ENCODE measurements at places on chromosomes 7 and 10.

DNA sequence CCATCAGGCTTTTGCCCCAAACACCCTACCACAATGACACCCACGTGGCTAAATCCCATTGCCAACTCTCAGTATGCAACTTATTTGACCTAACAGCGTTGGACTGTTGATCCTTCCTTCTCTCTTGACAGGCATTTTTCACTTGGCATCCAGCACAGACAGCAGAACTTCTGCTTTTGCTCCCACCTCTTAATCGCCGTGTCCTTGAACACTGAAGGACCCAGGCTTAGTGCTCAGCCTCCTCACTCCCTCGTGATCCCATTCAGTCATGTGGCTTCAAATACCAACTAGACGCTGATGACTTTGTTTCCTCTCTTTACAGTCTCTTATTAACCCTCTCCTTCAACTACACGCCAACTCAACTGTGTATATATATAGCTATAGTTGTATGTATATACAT is 25.0 kb downstream of the ZFAND2A start:
- DNase-seq, result no peak

DNA sequence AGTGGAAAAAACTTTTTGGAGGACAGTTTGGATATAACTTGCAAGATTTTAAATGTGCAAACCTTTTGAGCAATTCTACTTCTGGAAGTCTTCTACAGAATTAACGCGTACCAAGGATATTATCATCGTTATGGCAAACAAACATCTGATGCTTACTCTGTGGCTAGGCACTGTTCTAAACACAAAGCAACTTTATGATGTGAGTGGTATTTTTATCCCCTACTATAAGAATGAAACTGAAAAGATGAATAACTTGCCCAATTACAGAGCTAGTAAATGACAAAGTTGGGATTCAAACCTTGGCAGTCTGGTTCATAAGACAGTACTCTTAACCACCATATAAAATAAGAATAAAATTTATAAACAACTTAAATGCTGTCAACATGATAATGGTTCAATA is 15.8 kb downstream of the ASZ1 start:
- no peak for DNase-seq

DNA sequence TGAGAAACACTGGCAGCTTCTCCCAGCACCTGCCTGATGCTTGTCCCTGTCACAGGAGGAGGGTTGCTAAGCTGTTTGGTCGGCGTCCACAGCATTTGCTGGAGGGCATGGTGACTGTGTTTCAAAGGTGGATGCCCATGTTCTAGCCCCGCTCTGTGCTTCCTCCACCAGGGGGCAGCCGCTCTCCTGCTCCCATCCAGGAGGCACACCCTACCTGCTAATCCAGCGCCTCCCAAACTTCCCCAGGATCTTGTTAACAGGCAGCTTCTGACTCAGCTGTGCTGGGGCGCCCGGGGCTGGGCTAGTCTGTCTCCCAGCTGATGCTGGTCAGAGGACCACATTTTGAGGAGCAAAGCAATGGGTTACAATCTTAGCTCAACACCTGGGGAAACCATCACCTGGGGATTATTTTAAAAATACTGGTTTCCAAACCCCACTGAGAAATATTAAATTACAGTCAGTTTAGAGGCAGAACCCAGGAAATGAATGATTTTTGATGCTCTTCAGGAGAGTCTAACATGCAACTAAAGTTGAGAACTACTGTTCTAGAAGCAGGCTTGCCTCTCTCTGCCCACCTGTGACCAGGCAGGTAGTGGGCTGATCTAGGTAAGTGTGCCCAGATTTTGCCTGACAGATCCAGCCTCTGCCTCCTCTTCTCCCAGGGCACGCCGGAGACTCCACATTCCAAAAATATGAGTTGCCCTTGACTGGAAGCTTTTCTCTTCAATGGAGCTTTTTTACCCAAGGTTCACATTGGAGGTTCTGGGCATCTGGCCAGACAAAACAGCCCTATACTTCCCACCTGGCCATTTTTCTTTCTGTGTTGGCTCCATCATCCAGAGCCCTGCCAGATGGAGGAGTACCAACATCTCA is 92.7 kb upstream of the GPR26 start:
- no peak for DNase-seq

GRCh38 chr7:76217942-76218566 is 16.4 kb downstream of the SRRM3 start:
- no peak for DNase-seq

- DNase-seq, result no peak
Observed at GRCh38 chr10:91517394-91517793, 107.2 kb downstream of the HECTD2 start.

GRCh38 chr7:29988424-29989256 is 961 bp downstream of the SCRN1 start:
- DNase-seq, result peak; percentile 14

GRCh38 chr10:132714986-132715775 is 70.8 kb downstream of the NKX6-2 start:
- DNase-seq, result no peak

GRCh38 chr7:100170101-100170897 is 1.9 kb upstream of the GAL3ST4 start:
- no peak for DNase-seq

- no peak for DNase-seq
Observed at GRCh38 chr10:23676296-23676695, 237.4 kb downstream of the OTUD1 start.

DNA sequence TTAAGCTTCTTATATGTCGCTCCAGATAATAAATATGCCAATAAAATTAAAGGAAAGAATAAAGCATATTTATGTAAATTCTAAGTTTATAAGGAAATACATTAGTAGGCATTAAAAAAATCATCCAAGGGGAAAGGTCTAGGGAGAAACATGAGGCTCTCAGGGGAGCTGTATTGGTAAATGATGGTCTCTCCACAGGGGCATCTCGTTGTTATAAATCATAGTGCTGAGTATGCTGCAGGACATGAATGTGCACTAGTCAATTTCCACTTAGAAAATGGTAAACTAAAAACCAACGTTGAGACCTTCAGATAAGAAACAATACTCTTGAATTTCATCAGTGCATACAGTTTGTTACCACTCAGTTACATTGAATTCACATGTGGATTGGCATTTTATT is 194.0 kb upstream of the AHR start:
- DNase-seq, result no peak

- no peak for DNase-seq
Observed at GRCh38 chr7:35804231-35804970, 3.5 kb downstream of the SEPTIN7 start.

DNA sequence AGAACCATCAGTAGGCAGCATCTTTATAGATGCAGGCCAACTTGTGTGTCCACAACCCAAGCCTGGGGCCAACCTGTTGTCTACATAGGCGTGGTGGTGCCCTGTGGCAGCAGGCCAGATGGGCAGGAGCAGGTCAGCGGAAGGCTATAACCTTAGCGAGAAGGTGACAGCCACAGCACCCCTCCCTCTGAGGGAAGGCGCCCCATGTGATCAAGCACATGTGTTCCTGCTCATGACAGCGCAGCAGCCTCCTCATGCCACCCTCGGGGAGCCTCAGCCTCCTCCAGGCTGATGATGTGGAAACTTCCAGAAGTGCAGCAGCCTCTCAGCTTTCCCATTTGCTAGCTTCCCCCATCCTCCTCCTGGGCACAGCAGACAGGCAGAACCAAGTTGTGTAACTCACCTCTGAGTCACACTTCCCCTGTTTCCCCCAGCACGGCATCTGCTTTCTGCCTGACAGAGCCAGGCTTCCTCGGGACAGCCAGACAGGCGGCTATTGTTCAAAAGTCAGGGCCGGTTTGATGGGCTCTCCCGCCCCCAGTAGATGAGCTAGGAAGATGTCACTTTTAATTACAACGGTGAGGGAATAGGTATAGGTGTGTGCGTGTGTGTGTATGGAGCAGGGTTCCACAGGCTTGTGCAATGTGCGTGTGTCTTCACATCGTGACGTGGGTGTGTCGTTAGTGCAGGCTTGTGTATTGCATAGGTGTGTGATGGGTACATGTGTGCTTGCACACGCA is 312.0 kb upstream of the ZMIZ1 start:
- DNase-seq, result peak; percentile 17

GRCh38 chr10:113269333-113269732 is 283.5 kb upstream of the HABP2 start:
- DNase-seq, result no peak

DNA sequence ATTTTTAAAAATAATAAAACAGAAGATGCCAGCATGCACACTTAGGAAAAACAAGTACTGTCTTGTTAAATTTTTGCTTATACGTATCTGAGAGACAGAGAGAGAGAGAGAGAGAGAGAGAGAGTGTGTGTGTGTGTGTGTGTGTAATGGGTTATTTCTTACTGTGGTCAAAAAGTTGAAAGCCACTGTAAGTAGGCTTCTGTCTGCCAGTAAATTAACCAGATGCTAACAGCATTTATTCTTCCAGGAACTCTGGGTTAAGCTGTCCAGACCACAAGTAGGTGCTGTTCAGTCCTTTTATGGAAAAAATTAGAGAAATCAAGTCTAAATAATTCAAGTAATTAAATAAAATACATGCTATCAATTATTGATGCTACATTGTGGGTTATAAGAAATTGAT is 39.7 kb downstream of the RNF32 start:
- DNase-seq, result no peak

DNA sequence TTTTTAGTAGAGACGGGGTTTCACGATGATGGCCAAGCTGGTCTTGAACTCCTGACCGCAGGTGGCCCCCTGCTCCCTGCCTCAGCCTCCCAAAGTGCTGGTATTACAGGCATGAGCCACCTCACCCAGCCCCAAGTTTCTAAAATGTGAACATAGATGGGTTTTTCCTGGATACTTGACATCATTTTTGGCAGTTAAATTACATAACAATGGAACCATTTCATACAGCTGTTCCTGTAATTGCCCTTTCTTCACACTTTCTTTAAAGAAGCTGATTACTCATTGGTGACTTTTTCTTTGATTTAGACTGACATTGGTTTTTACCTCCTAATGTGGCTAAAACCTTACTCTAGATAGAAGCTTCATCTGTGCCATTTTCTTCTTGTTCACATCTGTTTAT is 5.9 kb downstream of the ZKSCAN1 start:
- DNase-seq, result no peak

DNA sequence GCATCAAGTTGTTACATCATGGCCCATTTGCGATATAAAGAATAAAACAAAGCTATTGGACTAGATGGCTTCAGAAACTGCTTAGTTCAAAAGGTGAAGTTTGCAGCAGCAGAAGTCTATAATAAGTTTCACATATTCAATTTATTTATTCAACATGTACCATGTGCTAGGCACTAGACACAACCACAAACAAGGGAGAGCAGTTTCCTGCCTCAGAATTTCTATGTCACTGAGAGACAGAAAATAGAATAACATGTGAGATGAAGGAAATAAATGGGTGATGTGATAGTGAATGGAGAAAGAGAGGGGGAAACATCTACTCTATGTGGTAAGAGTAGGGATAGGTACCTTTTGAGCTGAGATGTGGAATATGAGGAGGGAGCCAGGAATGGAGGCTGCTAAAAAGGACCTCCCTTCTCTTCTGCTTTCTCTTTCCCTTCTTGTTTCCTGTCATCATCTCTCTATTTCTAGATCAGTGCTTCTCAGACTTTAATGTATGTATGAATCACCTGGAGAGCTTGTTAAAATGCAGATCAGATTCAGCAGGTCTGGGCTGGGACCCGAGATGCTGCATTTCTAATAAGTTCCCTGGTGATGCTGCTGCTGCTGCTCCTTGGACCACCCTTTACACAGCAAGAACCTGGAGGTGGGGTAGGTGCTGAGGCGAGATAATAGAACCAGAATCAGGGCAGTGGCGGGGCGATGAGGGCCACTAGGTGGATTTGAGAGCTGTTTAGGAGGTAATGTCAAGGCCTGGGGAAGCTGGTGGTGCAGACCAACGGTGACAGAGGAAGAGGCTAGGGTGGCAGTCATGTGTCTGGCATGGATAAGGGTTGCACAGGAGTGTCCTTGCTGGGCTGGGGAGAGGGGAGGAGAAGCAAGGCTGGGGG is 13.7 kb upstream of the INMT start:
- peak; percentile 27 for DNase-seq

- no peak for DNase-seq
Observed at GRCh38 chr10:33947544-33947943, 613.1 kb upstream of the NRP1 start.

GRCh38 chr7:139682136-139683013 is 95.4 kb downstream of the HIPK2 start:
- no peak for DNase-seq

DNA sequence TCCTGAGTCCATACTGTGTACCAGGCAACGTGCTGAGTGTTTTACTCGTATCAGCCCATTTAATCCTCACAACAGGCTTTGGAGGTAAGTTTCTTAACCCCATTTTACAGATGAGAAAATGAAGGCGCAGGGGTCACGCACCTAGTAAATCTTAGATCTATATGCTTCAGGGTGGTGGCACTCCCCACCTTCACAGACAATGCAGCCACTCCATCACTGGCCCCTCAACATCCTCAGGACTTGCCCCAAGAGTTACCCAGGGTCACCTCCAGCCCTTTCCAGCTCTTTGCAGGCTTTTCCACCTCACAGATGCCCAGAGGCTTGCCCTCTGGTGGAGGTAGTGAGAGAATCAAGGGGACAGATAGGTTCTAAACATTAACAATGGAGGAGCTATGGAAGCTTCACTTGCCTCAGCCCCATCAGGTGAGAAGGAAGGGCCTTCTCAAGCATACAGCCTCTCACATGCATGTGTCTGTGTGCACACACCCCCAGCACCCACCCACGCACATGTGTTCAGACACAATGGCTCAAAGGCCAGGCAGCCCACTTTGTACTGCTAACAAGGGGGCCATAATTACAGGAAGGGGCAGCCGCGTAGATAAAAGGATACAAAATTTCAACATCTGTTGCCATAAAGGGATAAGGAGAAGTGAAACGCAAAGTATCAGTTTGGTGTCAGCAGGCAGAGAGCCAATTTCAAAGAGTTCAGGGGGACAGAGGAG is 29.1 kb downstream of the DPCD start:
- DNase-seq, result no peak

DNA sequence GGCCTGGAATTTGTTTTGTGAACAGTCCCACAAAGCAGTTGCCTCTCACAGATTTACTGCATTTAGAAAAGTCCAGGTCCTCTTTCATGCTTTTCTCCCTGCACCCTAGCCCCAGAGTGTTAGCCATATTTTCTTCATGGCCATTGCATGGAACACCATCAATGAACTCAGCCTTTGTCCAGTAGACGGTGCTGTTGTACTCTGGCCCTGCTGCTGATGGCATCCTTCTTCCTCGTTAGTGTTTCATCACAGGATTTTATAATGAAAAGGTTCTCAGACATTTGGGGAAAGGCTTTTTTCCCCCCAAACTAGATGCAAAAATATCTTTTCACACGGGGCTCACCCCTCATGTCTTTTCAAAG is 93.0 kb upstream of the SLC25A13 start:
- DNase-seq, result peak; percentile 52

DNA sequence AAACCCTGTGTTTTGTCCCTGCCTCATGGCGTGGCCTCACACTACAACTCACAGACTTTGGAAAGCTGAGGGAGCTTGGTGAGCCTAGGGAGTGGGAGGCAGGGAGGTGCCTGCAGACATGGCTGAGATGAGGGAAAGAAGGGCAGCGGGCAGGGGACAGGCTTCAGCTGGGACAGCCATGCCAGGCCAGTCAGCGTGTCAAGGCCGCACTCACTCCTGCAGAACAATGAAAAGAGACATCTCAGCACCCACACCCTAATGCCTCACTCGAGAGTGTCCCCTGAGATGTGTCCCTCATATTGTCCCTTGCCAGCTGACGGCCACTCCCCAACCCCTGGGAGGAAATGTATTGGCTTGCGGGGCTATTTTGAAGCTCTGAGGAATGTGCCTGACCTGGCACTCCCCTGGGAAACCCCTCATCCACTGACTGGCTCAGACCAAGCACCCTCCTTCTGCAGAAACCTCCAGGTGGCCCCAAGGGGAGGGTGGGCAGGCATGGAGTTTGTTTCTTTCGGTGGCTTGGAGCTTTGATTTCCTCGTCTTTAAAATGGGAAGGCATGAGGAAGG is 31.6 kb downstream of the SH3PXD2A start:
- no peak for DNase-seq

- DNase-seq, result no peak
Observed at GRCh38 chr7:106639476-106640334, 21.3 kb downstream of the CCDC71L start.
